ENCODE measurements at places on chromosomes 5 and 9.

- no peak for DNase-seq
Measured at GRCh38 chr9:93267091-93267541, 83.2 kb downstream of the WNK2 start.

DNA sequence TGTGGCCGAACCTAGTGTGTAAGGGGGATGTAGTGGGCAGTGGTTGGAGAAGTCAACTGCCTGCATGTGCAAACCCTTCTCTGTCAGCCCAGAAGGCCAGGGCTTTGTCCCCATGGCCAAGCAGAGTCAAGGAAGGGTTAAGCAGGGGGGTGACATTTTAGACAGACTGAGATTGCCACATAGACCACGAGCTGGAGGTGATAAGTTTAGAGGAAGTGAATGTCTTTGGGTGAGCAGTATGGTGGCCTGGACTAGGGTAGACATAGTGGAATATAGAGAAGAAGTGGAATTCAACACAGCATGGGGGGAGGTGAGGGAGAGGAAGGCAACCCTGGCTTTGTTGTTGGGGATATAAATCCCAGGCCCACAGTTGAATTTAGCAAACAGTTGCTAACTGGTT is 38.7 kb upstream of the CDKN2AIPNL start:
- DNase-seq: no peak

DNA sequence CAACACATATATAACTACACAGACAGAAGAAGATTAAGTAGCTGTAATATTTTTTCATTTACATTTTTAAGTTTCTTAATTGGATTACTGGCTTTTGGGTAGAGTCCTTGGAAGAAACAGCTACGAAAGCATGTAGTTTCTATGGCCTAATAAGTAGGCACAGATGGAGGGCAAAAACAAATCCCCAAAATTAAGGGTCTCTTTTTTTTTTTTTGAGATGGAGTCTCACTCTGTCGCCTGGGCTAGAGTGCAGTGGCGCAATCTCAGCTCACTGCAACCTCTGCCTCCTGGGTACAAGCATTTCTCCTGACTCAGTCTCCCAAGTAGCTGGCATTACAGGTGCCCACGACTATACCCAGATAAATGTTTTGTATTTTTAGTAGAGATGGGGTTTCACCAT is 27.1 kb upstream of the MTMR12 start:
- DNase-seq: peak; percentile 27

- DNase-seq: no peak
Measured at GRCh38 chr9:20353524-20353923, 268.8 kb downstream of the MLLT3 start.

GRCh38 chr9:15843316-15843715 is 290.5 kb downstream of the CCDC171 start:
- peak; percentile 31 for DNase-seq

DNA sequence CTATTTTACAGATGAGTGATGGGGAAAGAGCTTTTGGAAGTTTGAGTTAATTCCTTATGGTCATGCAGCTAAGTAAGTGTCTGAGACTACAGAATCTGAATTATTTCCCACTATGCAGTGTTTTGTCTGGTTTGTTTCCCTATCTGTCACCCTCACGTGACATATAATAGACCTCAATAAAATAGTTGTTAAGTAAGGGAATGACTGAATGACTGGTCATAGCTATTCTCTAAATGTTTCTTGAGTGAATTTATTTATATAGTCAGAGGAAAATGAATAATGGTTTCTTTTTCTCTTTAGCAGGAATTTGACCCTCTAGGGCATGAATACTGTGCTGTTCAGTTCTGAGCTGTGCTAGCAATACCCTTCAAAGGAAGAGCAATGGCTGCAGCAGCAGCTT is 10.3 kb downstream of the TRIM32 start:
- peak; percentile 35 for DNase-seq

DNA sequence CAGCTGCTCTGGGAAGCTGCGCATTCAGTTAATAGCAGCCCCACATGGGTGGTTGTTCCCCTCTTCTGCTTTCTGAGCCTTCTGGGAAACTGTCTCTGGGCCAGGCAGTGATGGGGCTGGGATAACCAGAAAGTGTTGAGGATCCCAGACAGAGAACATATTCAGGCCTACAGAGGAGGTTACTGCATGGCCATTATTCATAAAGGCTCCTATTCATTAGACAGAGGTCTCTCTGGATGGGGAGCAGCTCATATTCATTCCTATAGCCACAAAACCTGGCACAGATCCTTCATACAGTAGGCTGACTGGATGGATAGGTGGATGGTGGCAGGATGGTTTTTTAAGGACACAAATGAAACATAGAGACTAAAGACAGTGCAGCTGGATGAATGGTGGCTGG is 76.3 kb downstream of the HSPA4 start:
- no peak for DNase-seq

GRCh38 chr5:128493657-128494329 is 44.3 kb downstream of the FBN2 start:
- DNase-seq: no peak

DNA sequence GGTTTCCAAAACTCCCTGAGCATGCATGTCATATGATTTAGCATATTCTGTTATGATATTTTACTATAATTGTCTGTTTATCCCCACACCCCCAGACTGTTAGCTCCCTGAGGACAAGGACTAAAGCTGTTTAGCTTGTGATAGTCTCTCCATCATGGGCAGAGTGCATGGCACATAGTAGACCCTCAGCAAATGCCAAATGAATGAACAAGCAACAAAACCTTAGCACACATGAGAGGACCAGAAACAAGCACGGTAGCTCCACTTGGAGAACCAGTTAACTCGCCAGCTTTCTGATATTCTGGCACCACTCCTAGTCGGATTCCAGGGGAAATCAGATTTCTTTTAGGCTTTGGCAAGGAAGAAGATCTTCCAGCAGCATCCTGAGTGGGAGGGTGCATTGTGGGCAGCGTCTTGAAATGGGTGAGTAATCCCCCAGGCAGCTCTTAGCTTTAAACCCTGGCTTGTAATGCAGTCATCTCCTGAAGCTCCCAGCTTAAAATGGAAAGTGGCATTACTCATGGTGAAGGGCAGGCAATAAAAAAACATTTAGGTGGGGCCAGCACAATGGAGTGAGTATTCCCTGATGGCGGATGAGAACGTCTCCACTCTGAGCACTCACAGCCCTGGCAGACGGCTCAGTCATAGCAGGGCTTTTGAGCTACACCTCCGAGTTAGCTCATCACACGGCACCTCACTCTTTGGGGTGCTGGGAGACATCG is 41.1 kb downstream of the FGF1 start:
- peak; percentile 99 for DNase-seq

GRCh38 chr5:55176176-55176818 is 3.3 kb upstream of the CDC20B start:
- DNase-seq: no peak

GRCh38 chr9:127898433-127899127 is 823 bp downstream of the ST6GALNAC6 start:
- peak; percentile 94 for DNase-seq

Data from amniotic epithelial cell (primary cell).